ENCODE measurements at places on chromosomes 11 and 22. TPM values are rescaled to one million over a fixed set of nuclear protein-coding genes. Genes with fewer than 3 reads are reported as not detected.

Gene PTH
- not detected for total RNA-seq

- H3K36me3 ChIP-seq, result no peaks in the 10 kb centered on the region
- H3K4me1 ChIP-seq, result peaks cover 10% of the 10 kb centered on the region
- peak overlapping the region; percentile 74 for H3K27ac ChIP-seq
- no peak overlapping the region for H3K4me3 ChIP-seq
- H3K27me3 ChIP-seq, result no peaks in the 10 kb centered on the region
- DNase-seq, result peak; percentile 91
Observed at GRCh38 chr22:37588546-37589215, 8.8 kb upstream of the LGALS2 start.

Gene IGLL1
- total RNA-seq, result not detected

Gene HDAC10
- total RNA-seq, result 40.5 TPM

Gene B4GALNT4
- total RNA-seq, result 1.6 TPM

- no peaks in the 10 kb centered on the region for H3K36me3 ChIP-seq
- DNase-seq, result no peak
- H3K27me3 ChIP-seq, result no peaks in the 10 kb centered on the region
- no peak overlapping the region for H3K27ac ChIP-seq
Observed at GRCh38 chr11:120712881-120713280, 201.3 kb downstream of the GRIK4 start.

DNA sequence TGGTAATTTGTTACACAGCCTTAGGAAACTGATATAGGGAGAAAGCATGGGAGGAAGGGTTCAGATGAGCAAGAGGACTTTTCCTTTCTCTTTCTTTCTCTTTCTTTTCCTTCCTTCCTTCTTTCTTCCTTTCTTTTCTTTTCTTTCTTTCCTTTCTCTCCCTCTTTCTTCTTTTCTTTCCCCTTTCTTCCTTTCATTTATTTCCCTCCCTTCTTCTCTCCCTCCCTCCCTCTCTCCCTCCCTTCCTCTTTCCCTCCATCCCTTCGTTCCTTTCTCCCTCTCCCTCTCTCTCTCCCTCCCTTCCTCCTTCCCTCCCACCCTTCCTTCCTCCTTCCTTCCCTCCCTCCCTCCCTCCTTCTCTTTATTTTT is 107.8 kb upstream of the LMO1 start:
- DNase-seq, result no peak
- no peak overlapping the region for H3K4me3 ChIP-seq
- no peaks in the 10 kb centered on the region for H3K27me3 ChIP-seq
- H3K4me1 ChIP-seq, result no peaks in the 10 kb centered on the region

DNA sequence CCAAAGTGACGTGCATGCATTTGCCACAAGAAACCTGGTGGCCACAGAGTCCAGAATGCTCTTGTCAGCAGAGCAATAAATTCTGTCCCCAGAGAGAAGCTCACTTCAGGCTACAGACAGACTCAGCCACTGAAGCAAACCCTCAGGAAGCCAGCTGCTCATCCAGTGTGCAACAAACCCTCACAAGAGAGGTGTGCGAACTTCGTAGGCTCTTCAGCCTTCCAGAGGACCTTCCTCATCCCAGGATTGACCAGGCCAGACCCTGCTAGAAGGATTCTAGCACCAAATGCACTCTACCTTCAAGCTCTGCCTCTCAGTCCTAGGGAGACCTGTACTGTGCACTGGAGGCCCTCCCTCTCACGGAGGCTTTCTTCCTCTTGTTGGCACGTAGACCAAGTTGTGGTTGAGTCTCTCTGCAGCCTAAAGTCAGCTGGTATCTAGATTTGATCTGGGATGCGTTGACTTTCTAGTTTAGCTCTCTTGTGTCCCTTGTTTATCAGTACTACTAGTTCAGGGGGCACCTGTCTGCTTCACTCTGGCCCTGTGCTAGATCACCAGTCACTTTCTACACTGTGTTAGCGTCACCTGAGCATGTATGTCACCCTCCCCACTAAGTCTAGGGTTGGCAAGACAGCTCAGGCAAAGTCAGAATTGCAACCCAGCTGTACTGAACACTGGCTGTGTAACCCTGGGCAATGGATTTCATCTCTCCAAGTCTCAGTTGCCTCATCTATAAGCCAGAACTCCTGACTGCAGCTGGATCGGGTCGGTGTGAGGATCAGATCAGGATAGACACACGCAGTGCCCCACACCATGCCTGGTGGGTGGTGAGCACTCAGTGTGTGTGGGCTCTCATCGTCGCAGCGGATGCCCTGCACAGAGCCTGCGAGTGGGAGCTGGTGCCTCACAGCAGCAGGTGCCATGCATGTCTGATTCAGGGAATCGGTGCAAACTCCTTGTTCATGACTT is 22.1 kb upstream of the TMPRSS13 start:
- no peaks in the 10 kb centered on the region for H3K4me1 ChIP-seq
- DNase-seq, result no peak
- H3K27ac ChIP-seq, result peak overlapping the region; percentile 9
- H3K36me3 ChIP-seq, result no peaks in the 10 kb centered on the region
- H3K4me3 ChIP-seq, result no peak overlapping the region

GRCh38 chr11:132648851-132649250 is 883.5 kb downstream of the OPCML start:
- H3K4me3 ChIP-seq, result no peak overlapping the region
- DNase-seq, result no peak
- no peaks in the 10 kb centered on the region for H3K27me3 ChIP-seq
- no peaks in the 10 kb centered on the region for H3K4me1 ChIP-seq

Gene GAL3ST3
- total RNA-seq, result not detected

Gene MAPK8IP2
- total RNA-seq, result 1.4 TPM

Gene BIRC3
- total RNA-seq, result 66.3 TPM

Gene PLAAT5
- not detected for total RNA-seq

GRCh38 chr11:73958521-73959141 is 7.8 kb downstream of the DNAJB13 start:
- no peaks in the 10 kb centered on the region for H3K36me3 ChIP-seq
- no peaks in the 10 kb centered on the region for H3K4me1 ChIP-seq
- no peak for DNase-seq
- no peak overlapping the region for H3K27ac ChIP-seq
- no peaks in the 10 kb centered on the region for H3K27me3 ChIP-seq

Gene NPTXR
- total RNA-seq, result 2.0 TPM

Gene VSIG10L2
- not detected for total RNA-seq

All from colonic mucosa (tissue), 4 donors.